ENCODE measurements at places on chromosomes 7 and 10. TPM values are rescaled to one million over a fixed set of nuclear protein-coding genes. Genes with fewer than 3 reads are reported as not detected.

FXYD4 gene
- not detected for total RNA-seq

COL26A1 gene
- not detected for total RNA-seq

TIMM23 gene
- total RNA-seq, result 87.7 TPM

ACHE gene
- total RNA-seq, result not detected

MINDY3 gene
- total RNA-seq, result 35.7 TPM

STX1A gene
- 2.2 TPM for total RNA-seq

SLC26A4 gene
- 0.22 TPM for total RNA-seq

MPP7 gene
- 2.3 TPM for total RNA-seq

BNIP3 gene
- total RNA-seq, result 126 TPM

CC2D2B gene
- total RNA-seq, result 2.4 TPM

NKX1-2 gene
- total RNA-seq, result not detected

PLXNA4 gene
- 30.2 TPM for total RNA-seq

PAPOLB gene
- 0.33 TPM for total RNA-seq

CACNA2D1 gene
- total RNA-seq, result 58.5 TPM

GARIN1A gene
- total RNA-seq, result 1.7 TPM

ANKRD26 gene
- 9.9 TPM for total RNA-seq

ADCYAP1R1 gene
- 1.9 TPM for total RNA-seq

GPR158 gene
- not detected for total RNA-seq

SPDYE18 gene
- total RNA-seq, result 0.44 TPM

HOXA5 gene
- total RNA-seq, result 2.9 TPM

RBP3 gene
- total RNA-seq, result not detected

CDK1 gene
- total RNA-seq, result 4.5 TPM

PRR15 gene
- total RNA-seq, result 0.38 TPM

CEP55 gene
- 2.4 TPM for total RNA-seq

TAS2R5 gene
- total RNA-seq, result 3.8 TPM

GRID2IP gene
- not detected for total RNA-seq

SYT15 gene
- 4.2 TPM for total RNA-seq

GOLGA7B gene
- total RNA-seq, result not detected

PON2 gene
- 80.4 TPM for total RNA-seq

ANKRD2 gene
- total RNA-seq, result not detected

VSIR gene
- 120 TPM for total RNA-seq

C7orf33 gene
- total RNA-seq, result not detected

FIGNL1 gene
- total RNA-seq, result 6.6 TPM

OGDHL gene
- total RNA-seq, result not detected

CWF19L1 gene
- total RNA-seq, result 12.6 TPM

SEMA3A gene
- 25.0 TPM for total RNA-seq

Data from subcutaneous adipose tissue (tissue), 4 donors.